Stimulated activated CD4-positive, alpha-beta T cell treated with anti-CD3 and anti-CD28 coated beads, Interleukin-4, amount 100 ng/mL, for 1 hour (primary cell): ENCODE measurements at places on chromosomes 4 and X.

- no peak for DNase-seq
Observed at GRCh38 chrX:63746715-63747114, 38.3 kb downstream of the ARHGEF9 start.

DNA sequence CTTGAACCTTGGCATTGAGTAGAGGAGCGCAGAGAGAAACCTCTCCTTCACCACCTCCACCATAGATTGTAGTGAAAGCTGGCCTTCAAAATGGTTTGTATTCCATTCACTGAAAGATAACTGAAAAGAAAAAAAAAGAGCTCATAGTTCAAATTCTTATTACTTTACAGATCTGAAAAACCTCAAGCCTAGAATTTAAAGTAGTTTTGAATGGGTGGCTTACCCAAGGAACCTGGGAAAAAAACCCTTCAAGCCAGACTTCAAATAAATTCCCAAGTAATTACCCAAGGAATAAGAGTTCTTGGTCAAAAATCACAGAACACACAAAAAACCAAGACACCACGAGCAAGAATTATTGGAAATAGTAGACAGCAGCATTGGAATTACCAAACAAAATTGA, 83.6 kb upstream of the TMEM33 start:
- DNase-seq: no peak

GRCh38 chr4:123555807-123556273, 159.2 kb downstream of the SPRY1 start:
- no peak for DNase-seq

- DNase-seq: no peak
Observed at GRCh38 chr4:46830971-46831454, 78.0 kb downstream of the COX7B2 start.

GRCh38 chr4:139514382-139515059, 41.5 kb downstream of the SETD7 start:
- no peak for DNase-seq

GRCh38 chr4:139241086-139241783, 38.8 kb downstream of the MGARP start:
- no peak for DNase-seq
